ENCODE measurements at places on chromosomes 5 and 9.
A peak's percentile ranks its signal among the peaks of the same experiment; 100 is the strongest.

DNA sequence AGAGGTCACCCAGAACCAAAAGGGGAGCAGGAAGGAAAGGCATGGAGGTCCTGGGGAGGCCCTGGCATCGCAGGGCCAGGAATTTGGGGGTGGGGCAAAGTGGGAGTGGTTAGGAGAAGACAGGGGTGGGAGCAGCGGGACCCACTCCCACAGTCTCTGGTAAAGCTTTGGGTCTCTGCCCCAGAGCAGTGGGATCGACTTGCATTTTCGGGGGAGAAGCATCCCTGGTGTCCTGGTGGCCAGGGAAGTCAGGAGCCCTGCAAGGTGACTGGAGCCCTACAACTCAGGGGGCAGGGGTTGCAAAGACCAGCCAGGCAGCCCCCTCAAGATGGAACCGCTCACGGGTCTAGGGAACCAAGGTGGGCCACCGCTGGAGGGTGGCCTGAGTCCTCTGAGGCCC lies 22.4 kb upstream of the GTF3C5 start:
- no peak for DNase-seq

GRCh38 chr9:125701351-125701750 lies 5.7 kb downstream of the MAPKAP1 start:
- peak; percentile 5 for DNase-seq

DNA sequence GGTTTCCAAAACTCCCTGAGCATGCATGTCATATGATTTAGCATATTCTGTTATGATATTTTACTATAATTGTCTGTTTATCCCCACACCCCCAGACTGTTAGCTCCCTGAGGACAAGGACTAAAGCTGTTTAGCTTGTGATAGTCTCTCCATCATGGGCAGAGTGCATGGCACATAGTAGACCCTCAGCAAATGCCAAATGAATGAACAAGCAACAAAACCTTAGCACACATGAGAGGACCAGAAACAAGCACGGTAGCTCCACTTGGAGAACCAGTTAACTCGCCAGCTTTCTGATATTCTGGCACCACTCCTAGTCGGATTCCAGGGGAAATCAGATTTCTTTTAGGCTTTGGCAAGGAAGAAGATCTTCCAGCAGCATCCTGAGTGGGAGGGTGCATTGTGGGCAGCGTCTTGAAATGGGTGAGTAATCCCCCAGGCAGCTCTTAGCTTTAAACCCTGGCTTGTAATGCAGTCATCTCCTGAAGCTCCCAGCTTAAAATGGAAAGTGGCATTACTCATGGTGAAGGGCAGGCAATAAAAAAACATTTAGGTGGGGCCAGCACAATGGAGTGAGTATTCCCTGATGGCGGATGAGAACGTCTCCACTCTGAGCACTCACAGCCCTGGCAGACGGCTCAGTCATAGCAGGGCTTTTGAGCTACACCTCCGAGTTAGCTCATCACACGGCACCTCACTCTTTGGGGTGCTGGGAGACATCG lies 41.1 kb downstream of the FGF1 start:
- DNase-seq: peak; percentile 96

GRCh38 chr5:54186108-54186507 lies 124.3 kb downstream of the ARL15 start:
- no peak for DNase-seq

DNA sequence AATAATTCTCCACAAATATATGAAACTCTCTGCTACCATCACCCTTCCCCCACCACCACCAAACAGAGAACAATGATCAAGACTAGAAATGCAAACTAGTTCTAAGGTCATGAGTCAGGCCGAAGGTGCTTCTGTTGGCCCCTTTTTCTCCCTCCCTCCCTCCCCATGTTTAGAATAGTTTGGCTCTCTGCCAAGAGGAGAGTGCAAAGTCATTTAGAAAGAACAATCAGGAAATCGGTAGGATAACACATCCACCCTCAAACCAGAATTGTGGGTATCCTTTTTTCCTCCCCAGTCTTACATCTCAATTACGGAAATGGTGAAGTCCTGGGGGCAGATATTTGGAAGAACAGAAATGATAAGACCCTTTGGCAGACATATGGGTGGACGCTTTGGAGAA lies 170.1 kb downstream of the SLF1 start:
- DNase-seq: no peak

DNA sequence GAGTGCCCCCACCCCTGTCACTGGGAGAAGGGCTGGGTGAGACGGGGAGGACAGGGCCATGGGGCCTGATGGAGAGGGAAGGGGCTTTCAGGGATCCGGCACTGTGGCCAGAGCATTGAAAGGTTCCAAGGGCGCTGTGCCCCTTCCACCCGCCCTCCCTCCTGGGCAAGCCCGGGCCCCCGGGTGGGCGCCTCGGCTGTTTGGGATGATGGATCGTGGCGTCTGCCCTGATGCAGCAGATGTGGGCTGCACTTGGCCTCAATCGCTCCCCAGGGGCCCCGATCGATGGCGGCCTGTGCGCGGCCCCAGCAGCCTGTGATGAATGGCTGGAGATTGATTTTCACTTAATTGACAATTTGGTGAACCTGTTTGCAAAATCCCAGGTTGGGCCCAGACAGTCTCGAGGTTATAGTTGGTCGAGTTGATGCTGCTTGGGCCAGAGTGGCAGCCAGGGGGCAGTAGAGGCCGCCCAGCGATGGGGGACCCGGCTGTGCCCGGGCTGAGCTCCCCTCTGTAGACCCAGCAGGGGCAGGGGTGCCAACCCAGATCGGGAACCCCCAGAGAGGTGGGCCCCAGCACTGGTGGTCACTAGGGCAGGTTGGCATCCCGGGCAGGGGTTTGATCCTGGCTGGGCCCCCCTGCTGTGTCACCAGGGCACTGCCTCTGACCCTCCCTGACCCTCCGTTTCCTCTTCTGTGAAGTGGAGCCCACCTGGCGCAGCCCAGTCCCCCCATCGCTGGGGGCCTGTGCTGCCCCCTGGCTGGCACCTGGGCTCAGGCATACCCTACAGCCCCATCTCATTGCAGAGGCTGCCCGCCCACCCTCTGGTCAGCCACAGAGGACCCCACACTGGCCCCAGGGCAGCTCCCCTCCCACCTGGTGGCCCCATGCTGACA lies 34.7 kb downstream of the LHX3 start:
- DNase-seq: no peak

- DNase-seq: no peak
These were observed at the start of gene SPATA6L for GRCh38 chr9:4666042-4666699. SPATA6L (minus strand) TSS chr9:4666480; CDS start chr9:4666250, 230 bp downstream.

DNA sequence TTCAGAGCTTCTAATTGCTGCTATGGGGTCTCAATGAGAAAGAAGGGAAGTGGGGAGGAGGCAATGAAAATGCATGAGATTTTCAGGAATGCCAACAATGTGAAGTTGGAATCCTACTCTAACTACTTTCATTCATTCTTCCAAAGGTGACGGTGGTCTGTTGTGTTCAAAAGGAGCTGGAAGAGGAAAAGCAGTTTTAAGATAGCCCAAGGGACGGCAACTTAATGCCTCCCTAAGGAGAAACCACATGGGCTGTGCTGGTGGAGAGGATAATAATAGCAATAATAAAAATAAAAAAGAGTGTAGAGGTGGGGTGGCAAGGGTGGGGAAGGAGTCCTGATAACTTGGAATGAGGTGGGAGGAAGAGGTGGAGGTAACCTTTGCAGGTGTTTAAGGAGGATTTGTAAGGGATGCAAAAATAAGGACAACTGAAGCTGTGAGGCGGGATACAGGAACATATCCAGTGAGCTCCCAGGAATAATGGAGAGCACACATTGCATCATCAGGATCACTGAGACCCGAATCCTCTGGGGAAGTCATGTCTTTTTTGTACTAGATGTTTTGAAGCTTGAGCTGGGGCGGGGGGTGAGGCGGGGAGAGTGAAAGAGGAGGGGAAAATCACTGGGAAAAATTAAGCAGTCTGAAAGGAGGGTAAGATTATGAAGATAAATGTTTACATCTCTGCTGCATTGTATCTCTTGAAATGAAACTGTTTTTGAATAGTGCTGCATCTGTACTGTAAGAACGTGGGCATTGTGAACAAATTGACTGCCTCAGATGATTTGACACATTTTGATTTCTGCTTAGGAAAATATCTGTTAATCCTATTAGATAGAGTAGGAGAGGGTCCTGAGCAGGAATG lies 120.1 kb upstream of the TMEM161B start:
- no peak for DNase-seq

- no peak for DNase-seq
These were observed 75.2 kb upstream of the CPEB4 start for GRCh38 chr5:173812811-173813550.

- no peak for DNase-seq
These were observed 120.4 kb downstream of the C9orf152 start for GRCh38 chr9:110087605-110088004.

DNA sequence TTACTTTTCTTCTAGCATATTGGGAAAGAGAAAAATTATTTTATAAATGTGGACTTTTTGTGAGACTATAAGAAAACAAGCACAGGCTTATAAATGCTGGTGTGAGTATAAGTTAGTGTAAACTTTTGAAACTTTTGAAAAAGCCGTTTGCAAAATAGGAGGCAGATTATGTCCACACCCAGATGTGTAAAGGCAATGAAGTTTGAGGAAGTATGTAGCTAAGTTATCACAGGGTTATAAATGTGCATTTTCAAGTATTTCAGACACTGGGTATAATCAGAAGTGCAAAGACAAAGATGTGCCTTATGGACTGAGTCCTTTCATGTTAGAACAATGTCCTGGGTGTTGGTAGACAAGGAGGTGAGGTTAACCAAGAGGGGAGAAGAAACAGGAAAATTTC lies 85.5 kb downstream of the ANXA1 start:
- DNase-seq: no peak

DNA sequence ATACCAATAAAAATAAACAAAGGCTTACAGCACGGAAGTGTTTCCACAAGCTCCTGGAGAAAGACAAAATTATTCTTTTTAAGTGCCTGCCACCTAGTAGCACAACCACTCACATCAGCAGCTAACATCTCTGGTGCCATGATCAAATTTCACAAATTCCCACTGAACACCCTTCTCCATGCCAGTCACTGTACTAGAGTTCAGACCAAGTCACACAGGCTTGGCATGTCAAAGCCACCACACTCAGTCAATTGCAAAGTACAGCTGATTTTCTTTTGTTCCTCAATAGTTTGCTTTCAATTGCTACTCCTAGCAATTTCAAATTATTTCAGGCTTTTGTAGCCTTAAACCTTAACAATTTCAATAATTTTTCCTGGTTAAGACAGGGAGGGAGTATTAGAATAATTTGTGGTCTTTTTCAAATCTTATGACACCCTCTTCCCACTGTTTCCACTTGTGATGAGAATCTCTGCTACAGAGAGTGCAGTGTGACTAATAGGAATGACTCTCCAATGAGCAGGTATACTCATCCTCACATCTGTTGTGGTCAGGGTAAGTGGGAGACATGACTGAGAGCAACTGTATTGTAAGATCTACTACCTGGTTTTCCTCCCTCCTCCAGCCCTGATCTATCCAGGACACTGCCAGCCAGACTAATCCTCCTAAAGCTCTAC lies 46.2 kb downstream of the RNF145 start:
- no peak for DNase-seq

- no peak for DNase-seq
These were observed 29.4 kb upstream of the TMEM250 start for GRCh38 chr9:136147890-136148714.

DNA sequence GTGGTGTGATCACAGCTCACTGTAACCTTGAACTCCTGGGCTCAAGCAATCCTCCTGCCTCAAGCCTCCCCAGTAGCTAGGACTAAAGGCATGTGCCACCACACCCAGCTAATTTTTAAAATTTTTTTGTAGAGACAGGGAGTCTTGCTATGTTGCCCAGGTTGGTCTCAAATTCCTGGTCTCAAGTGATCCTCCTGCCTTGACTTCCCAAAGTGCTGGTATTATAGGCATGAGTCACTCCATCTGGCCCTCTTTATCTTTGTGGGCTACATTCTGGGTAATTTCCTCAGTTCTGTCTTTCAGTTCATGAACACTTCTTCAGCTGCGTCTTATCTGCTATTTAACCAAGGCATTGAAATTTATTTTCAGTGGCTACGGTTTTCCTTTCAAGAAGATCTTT lies 196.6 kb upstream of the IER5L start:
- no peak for DNase-seq

- DNase-seq: no peak
These were observed 210.6 kb downstream of the MAPKAP1 start for GRCh38 chr9:125496313-125496834.

DNA sequence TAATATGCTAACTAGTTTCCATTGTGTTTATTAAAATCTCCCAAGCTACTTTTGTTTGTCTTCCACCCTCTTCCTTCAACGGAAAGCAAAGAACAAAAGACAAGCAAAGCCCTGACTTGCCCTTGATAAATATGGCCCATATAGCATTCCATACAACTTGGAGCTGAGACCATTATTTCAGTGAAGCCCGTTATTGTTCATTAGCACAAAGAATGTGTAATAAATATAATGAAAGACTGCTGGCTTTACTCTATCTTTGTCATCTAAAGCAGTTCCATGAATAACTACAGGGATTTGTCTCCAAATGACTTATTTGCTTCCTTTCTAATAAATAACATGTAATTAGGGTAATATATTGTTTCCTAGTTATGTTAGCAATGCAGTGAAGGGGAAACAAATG lies 270.7 kb upstream of the TLE4 start:
- DNase-seq: no peak

GRCh38 chr9:76232861-76233489 lies 161.3 kb downstream of the RFK start:
- DNase-seq: no peak

- DNase-seq: no peak
These were observed 19.9 kb upstream of the LPAR1 start for GRCh38 chr9:111058166-111058565.
